ENCODE measurements at places on chromosomes 2 and 18.

- no peak for DNase-seq
Measured at GRCh38 chr2:119716284-119716672, 37.3 kb downstream of the TMEM177 start.

DNA sequence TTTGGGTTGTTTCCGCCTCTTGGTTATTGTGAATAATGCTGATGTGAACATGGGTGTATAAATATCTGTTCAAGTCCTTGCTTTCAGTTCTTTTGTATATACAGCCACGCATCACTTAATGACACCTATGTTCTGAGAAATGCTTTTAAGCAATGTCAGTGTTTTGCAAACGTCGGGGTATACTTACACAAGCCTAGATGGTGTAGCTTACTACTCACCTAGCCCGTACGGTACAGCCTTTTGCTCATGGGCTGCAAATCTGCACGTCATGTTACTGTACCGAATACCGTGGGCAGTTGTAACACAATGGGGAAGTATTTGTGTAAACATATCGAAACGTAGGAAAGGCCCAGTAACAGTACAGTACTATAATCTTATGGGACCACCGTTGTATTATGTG is 12.4 kb downstream of the RALB start:
- DNase-seq, result no peak

GRCh38 chr2:143802871-143803650 is 673.8 kb downstream of the ARHGAP15 start:
- no peak for DNase-seq

- no peak for DNase-seq
Measured at GRCh38 chr2:60468382-60469085, 84.9 kb downstream of the BCL11A start.

DNA sequence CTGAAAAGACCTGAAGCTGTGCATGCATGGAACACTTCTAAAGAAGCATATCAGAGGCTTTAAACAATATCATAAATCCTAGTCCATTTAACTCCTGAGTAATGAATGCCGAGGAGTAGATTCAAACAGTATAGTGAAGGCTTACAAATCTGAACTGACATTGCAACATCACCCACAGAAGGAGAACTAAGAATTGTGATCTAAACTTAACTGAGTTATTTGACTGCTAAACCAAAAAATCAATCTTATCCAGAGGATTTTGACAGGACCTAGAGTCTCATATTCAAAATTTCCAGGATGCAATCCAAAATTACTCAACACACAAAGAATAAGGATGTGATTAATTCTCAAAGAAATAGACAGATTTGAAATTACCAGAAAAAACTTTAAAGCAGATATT is 181.0 kb downstream of the SLC39A10 start:
- no peak for DNase-seq

Data from stimulated activated CD4-positive, alpha-beta T cell treated with anti-CD3 and anti-CD28 coated beads, Interleukin-4, amount 100 ng/mL, for 4 hours (primary cell).